Neural progenitor cell (in vitro differentiated cells): ENCODE measurements at places on chromosomes 2 and 18. TPM values are rescaled to one million over a fixed set of nuclear protein-coding genes. Genes with fewer than 3 reads are reported as not detected.

DNA sequence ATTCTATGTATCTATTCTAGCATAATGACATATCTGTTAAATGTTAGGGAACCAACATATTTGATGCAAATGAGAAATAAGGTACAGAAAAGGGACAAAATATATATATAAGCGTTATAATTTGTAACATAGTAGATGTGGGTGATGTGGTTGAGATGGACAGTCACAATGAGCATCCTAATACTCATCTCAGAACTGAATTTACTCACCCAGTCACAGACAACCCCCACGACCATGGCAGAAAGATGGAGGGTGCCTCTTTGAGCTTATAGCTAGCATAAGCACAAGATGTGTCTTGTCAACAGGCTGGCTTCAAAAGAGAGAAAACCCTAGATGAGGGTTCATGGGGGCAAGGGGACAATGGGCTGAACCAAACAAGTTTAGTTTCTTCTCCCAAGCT is 9.1 kb upstream of the DSG3 start:
- no peak for DNase-seq

DNA sequence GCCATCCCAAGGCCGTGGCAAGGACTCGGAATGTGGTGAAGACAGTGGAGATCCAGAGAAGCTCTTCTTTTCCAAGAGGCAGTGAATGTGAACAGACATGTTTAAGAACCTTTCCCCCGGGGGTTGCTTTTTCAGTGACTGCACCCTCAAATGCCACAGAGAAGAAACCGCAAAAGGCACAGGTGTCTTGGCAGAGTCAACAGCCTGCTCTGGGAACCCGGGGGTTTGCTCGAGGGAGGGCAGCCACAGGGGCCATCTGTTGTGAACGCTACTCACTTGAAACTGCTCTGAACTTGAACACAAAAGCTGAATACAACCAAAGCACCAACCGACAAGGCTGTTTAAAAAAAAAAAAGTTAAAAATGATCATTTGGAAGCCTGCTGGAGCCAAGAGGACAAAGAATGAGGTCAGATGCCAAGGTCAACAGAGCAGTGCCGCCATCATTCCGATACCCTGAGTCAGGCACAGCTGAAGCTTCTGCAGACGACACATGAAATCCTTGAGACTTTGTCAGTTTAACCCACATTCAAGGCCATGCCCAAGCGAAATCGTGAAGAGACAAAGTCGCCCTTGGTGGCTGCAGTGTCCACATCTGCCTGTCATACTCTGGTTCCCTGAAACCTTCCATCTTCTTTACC is 47.4 kb downstream of the PSMG2 start:
- no peak for DNase-seq

ICOS gene
- total RNA-seq = not detected in 2 replicates

DNA sequence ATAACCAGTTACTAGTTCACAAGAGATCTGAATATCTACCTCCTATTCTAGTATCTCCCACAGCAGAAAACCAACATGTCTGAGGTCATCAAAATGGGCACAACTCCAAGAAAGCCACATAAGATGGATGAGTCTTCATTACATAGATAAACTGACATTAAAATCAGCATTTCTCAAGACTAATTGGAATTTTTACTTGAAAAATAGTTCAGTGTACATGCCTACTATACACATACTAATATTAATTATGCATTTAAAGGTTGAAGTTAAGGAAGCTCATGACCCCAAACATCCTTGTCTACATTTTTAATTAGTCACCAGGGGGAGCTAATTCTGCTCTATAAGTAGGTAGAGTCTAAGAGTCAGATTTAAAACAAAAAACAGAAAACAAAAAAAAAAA is 41.9 kb downstream of the ZNF521 start:
- DNase-seq = peak; percentile 24

GRCh38 chr2:134244086-134244485 is 9.8 kb upstream of the MGAT5 start:
- DNase-seq = no peak

POTEJ gene
- total RNA-seq = 0.21 TPM in 1 of 2 replicates, not detected in the other

DSC1 gene
- total RNA-seq = not detected in 2 replicates

- DNase-seq = no peak
Measured at GRCh38 chr18:70523035-70523791, 234.4 kb downstream of the SOCS6 start.

DNA sequence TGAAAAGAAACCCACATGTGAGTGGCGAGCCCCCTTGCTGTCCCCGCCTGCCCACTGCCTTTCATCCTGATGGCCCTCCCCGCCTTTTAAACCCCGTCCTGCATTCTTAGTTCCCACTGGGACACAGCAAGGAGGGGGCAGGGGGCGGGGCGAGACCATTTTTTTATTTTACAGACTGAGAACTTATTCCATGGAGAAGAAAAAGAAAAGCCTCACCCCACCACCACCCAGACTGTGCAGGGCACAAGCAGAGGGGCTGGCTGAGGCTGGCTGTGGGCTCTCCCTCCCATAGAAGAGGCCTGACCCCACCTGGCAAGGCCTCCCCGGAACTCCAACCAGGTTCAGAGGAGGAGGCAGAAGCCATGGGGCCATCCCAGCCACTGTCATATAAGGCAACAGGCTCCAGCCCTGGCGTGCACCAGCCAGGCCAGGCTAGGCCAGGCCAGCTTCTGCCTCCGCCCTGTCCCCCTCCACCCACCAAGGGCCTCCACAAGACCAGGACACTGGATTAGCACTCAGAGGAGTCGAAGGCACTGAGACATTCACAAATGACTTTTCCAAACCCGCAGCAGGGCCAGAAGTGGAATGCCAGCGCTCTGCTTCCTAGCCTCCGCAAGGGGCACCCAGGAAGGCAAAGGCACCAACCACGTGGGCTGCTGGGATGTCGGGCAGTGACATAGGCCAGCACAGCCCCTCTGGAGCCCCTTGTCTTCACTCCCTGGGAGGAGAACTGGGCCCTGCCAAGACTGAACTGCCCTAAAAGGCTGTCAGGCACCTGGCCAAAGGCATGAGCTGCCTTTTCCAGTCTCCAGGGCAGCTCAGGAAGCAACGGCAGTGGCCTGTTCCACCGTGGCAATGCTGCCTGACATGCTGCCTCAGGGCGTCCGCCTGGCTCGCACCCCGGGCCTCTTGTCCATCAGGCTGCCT is 37.5 kb upstream of the SEMA4C start:
- DNase-seq = peak; percentile 91

FAM237A gene
- not detected in 2 replicates for total RNA-seq

- DNase-seq = no peak
Measured at GRCh38 chr2:12965540-12966269, 249.0 kb downstream of the TRIB2 start.

GRCh38 chr2:154686162-154686561 is 12.3 kb upstream of the KCNJ3 start:
- DNase-seq = no peak

KCNS3 gene
- 10.0 and 15.0 TPM in 2 replicates for total RNA-seq

CKAP2L gene
- 28.2 and 53.7 TPM in 2 replicates for total RNA-seq

GRCh38 chr2:162212366-162212765 is 30.9 kb downstream of the FAP start:
- DNase-seq = no peak
